ENCODE measurements at places on chromosomes 1 and 21. TPM values are rescaled to one million over a fixed set of nuclear protein-coding genes. Genes with fewer than 3 reads are reported as not detected.
A peak's percentile ranks its signal among the peaks of the same experiment; 100 is the strongest.

The MYOCOS gene
- 0.20 TPM for total RNA-seq

DNA sequence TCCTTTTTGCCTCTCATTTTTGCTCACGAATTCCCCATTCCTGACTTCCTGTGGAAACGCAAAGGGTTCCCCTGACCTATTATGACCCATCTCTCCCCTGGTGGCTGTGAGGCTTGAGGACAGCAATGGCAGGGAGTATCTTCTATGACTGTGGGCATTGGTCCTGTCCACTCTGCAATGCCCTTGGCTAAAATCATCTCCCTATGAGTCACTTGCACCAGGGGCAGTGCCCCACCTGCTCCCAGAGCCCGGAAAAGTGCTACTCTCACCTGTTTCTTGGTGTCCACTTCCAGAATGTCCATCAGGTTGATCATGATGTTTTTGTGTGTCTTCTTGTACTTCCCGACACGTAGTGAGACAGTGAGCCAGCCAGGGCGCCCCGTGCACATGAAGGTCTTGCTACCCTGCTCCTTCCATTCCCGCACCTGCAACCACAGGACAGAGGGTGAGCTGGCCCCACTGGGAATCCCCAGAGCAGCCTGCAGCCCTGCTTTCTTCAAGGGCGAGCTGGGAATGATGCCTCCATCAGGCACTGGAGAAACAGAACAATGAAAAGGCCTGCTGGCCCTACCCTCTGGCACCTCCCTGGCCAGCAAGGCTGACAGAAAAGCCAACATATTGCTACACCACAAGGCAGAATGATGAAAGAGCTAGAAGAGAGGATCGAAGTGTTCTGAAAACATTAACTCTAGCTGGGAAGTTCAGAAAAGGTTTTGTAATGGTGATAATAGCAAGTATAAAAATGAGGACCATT lies 3.5 kb downstream of the DHCR24 start:
- peak; percentile 60 for DNase-seq
- peak overlapping the region; percentile 99 for H3K4me3 ChIP-seq
- no peaks in the 10 kb centered on the region for H3K36me3 ChIP-seq
- peak overlapping the region; percentile 85 for H3K27ac ChIP-seq
- no peaks in the 10 kb centered on the region for H3K27me3 ChIP-seq

GRCh38 chr21:14826630-14827029 lies 238.2 kb downstream of the NRIP1 start:
- no peak overlapping the region for H3K27ac ChIP-seq
- H3K4me1 ChIP-seq: no peaks in the 10 kb centered on the region
- no peaks in the 10 kb centered on the region for H3K36me3 ChIP-seq
- H3K4me3 ChIP-seq: no peak overlapping the region

DNA sequence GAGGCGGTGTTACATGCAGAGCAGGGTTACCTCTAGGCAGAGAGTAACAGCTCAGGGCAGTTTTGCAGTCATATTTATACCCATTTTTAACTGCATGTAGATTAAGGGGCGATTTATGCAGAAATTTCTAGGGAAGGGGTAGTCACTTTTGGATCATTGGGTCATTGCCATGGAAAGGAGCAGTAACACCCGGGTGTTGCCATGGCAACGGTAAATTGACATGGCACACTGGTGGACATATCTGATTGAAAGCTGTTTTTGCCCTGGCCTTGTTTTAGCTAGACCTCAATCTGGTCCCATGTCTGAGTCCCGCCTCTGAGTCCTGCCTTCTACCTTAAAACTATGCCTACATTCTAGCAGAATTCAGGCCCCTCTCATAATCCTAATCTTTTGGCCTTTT lies 11.8 kb upstream of the USP1 start:
- H3K4me3 ChIP-seq: no peak overlapping the region
- no peak overlapping the region for H3K27ac ChIP-seq
- no peaks in the 10 kb centered on the region for H3K4me1 ChIP-seq

The LMOD1 gene
- 19.6 TPM for total RNA-seq

DNA sequence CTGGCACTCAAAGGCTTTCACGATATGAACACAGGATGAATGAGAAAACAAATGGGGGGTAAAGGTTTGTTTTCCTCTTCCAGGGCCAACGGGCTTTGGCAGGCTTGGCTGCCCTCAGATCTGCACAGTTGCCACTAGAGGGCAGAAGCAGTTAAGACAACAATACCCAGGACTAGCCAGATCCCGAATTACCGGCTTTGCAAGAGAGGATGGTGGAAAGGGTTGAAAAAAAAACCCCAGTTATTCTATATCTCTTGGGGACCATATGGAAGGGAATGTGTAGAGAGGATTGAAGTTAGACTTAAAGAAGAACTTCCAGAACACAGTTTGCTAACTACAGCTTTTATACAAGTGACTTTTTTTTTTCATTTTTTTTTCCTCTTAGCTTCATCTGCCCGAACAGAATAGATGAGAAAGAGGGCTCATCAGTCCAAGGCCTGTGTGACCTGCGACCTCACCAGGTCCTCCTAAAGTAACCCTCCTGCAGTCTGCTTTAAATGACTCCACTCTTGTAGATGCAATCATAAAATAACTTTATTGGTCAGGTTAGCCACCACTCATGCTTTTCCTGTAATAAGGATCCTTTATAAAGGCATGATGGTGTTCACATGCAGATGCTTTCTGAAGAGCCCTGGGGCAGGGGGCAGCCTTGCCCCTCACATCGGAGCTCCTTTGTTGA lies 10.7 kb downstream of the FMOD start:
- no peaks in the 10 kb centered on the region for H3K27me3 ChIP-seq
- no peaks in the 10 kb centered on the region for H3K36me3 ChIP-seq
- H3K27ac ChIP-seq: peak overlapping the region; percentile 22
- no peak overlapping the region for H3K4me3 ChIP-seq
- peaks cover 37% of the 10 kb centered on the region for H3K4me1 ChIP-seq

The RGS8 gene
- not detected for total RNA-seq

The USP21 gene
- 18.5 TPM for total RNA-seq

- peak overlapping the region; percentile 99 for H3K27ac ChIP-seq
- H3K4me3 ChIP-seq: peak overlapping the region; percentile 87
- peaks cover 64% of the 10 kb centered on the region for H3K4me1 ChIP-seq
- no peaks in the 10 kb centered on the region for H3K36me3 ChIP-seq
- DNase-seq: no peak
- H3K27me3 ChIP-seq: no peaks in the 10 kb centered on the region
These were observed 971 bp downstream of the CAPZB start for GRCh38 chr1:19484338-19484797.

DNA sequence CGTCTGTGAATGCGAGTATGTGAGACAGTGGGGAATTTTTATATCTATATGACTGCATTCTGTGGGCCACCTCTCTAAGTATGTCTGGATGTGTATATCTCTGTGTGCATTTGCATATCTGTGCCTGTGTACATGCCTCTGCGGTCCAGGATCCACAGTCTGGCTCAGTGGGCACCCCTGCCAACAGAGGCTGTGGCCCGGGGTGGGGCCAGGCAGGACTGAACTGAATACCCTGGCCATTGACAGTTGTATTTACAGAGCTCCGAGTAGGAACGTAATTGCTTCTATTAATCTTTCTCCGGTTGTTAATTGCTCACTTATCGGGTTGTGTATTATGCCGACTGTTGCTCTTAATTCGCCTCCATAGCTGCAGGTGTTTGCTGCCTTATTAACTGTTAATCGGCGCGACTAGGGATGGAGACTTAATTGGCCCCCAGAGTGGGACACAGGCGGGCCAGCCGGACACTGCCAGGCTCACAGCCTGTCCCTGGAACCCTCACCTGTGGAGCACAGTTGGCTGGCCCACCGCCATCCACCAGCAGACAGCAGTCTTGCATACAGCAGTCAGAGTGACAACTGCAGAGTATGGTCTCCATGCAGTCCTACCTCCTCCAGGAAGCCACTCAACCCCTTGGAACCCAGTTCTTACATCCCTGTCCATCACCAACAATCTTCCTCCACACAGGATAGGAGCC lies 22.4 kb upstream of the ADGRB2 start:
- H3K4me3 ChIP-seq: no peak overlapping the region
- peaks cover 8% of the 10 kb centered on the region for H3K4me1 ChIP-seq
- DNase-seq: no peak

GRCh38 chr1:228809621-228810394 lies 74.5 kb downstream of the RHOU start:
- H3K36me3 ChIP-seq: no peaks in the 10 kb centered on the region
- H3K27ac ChIP-seq: no peak overlapping the region
- peaks cover 8% of the 10 kb centered on the region for H3K4me1 ChIP-seq
- no peak for DNase-seq
- H3K4me3 ChIP-seq: no peak overlapping the region
- H3K27me3 ChIP-seq: no peaks in the 10 kb centered on the region

GRCh38 chr1:43077273-43077672 lies 94.8 kb downstream of the EBNA1BP2 start:
- no peaks in the 10 kb centered on the region for H3K27me3 ChIP-seq
- no peaks in the 10 kb centered on the region for H3K4me1 ChIP-seq
- no peak overlapping the region for H3K27ac ChIP-seq
- no peak for DNase-seq

- H3K27me3 ChIP-seq: peaks cover 56% of the 10 kb centered on the region
- no peaks in the 10 kb centered on the region for H3K36me3 ChIP-seq
- no peak overlapping the region for H3K27ac ChIP-seq
These were observed 8.2 kb upstream of the SAMD11 start for GRCh38 chr1:915295-916172.

DNA sequence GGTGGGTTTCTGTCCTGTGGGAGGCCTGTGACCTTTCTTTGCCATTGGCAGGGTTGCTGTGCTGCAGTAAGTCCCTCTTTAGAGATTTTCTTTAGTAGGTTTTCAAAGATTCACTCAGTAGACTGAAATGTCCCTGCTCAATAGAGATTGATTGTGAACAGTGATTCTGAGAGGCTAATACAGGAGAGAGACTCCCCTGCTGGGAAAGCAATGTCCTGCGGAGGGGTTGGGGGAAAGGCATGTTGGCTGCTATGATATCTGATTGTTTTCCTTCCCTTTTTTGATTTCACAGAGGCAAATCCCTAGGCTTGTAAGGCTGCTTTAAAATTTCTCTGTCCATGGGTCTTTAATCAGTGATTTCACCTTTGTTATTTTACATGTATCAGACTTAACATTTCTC lies 589.9 kb downstream of the ADGRL2 start:
- H3K27ac ChIP-seq: no peak overlapping the region
- no peaks in the 10 kb centered on the region for H3K4me1 ChIP-seq
- no peak for DNase-seq
- H3K27me3 ChIP-seq: no peaks in the 10 kb centered on the region
- H3K36me3 ChIP-seq: no peaks in the 10 kb centered on the region

The MROH9 gene
- not detected for total RNA-seq

DNA sequence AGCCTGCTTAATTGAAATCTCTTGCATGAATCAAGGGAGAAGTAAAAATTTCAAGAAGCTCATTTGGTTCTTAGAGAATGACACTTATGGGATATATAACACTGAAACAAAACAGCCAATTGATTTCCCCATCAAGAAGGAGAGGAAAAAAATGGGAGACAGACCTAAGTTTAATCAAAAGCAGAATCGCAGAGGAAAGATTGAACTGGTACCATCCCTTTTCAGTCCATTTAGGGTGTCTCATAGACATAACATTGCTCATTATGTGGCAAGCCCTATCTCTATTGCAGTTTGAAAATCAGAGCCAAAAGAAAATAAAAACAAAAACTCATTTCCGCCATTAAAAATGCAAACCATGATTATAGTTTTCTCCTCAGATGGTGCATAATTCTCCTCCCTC lies 119.6 kb downstream of the AK5 start:
- H3K4me3 ChIP-seq: no peak overlapping the region
- H3K27me3 ChIP-seq: no peaks in the 10 kb centered on the region
- no peaks in the 10 kb centered on the region for H3K36me3 ChIP-seq
- DNase-seq: no peak

- no peak overlapping the region for H3K4me3 ChIP-seq
- H3K27ac ChIP-seq: no peak overlapping the region
- no peaks in the 10 kb centered on the region for H3K27me3 ChIP-seq
- H3K36me3 ChIP-seq: no peaks in the 10 kb centered on the region
These were observed 19.1 kb downstream of the RUNX3 start for GRCh38 chr1:24910751-24911650.

DNA sequence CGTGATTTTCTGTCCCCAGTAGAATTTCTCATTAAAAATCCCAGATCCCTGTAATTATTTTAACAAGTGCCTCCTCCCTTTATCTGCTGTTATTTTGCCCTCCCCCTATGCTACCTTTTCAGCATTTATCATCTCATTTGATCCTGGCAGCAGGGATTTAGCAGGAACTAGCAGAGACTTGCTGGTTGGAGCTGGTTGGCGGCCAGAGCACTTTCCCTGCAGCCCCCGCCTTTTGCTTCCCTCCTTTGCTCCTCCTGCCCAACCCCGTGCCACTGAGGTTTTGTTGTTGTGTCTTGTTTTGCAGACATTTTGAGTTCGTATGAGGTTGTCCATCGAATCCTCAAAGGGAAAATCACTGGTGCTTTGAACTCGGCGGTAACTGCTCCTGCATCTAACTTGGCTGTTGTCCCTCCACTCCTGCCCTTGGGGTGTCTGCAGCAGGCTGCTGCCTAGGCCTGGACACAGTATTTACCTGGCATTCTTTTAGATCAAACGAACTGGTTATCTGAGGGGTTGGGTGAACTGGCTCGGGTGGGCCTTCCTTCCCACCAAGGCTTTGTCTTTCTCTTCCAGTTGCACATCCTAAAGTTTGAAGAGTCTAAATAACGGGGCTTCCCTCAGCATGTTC lies 11.2 kb downstream of the UBE2Q1 start:
- H3K36me3 ChIP-seq: no peaks in the 10 kb centered on the region
- no peaks in the 10 kb centered on the region for H3K4me1 ChIP-seq
- no peak overlapping the region for H3K27ac ChIP-seq
- H3K27me3 ChIP-seq: no peaks in the 10 kb centered on the region
- H3K4me3 ChIP-seq: no peak overlapping the region
- DNase-seq: no peak

GRCh38 chr1:65279070-65279779 lies 30.1 kb upstream of the DNAJC6 start:
- no peak overlapping the region for H3K4me3 ChIP-seq
- peaks cover 6% of the 10 kb centered on the region for H3K4me1 ChIP-seq
- no peaks in the 10 kb centered on the region for H3K27me3 ChIP-seq
- no peak for DNase-seq
- no peaks in the 10 kb centered on the region for H3K36me3 ChIP-seq
- no peak overlapping the region for H3K27ac ChIP-seq

GRCh38 chr1:7992885-7993284 lies 31.4 kb downstream of the PARK7 start:
- no peak overlapping the region for H3K27ac ChIP-seq
- H3K4me3 ChIP-seq: no peak overlapping the region
- no peaks in the 10 kb centered on the region for H3K36me3 ChIP-seq
- no peaks in the 10 kb centered on the region for H3K27me3 ChIP-seq
- H3K4me1 ChIP-seq: no peaks in the 10 kb centered on the region

DNA sequence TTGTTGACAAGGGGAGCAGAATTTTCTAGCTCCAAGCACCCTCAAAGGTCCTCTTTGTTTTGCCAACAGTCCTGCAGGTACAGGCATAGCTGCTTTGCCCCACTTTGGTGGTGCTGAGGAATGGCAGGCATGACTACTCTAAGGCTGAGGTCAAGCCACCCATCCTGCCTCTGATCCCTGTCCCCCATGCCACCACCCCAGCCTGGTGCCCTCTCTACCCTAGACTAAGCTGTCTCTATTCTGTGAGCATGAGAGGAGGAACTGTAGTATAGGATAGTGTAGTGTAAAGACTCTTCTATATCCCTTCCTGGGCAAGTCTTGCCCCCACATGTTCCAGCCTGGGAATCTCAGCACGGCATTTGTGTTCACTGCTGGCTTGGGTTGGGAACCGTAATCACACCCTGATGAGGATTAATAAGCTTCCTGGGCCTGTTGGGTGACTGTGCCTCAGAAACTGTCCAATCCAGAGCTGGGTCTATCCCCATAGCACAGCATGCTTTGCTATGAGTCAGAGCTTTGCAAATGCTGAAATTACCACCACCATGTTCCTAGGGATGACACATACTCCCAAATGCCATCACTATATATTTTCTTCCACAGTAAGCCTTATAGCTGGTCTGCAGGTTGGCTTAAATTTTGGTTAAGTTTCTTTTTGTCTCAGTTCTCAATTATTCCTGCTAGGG lies 105.7 kb upstream of the PPP2R5A start:
- H3K4me3 ChIP-seq: no peak overlapping the region
- H3K27ac ChIP-seq: no peak overlapping the region
- no peaks in the 10 kb centered on the region for H3K36me3 ChIP-seq
- peaks cover 9% of the 10 kb centered on the region for H3K4me1 ChIP-seq

Measured in gastrocnemius medialis (tissue), 4 donors.